ENCODE measurements at places on chromosomes 1 and 21. TPM values are rescaled to one million over a fixed set of nuclear protein-coding genes. Genes with fewer than 3 reads are reported as not detected.

DNA sequence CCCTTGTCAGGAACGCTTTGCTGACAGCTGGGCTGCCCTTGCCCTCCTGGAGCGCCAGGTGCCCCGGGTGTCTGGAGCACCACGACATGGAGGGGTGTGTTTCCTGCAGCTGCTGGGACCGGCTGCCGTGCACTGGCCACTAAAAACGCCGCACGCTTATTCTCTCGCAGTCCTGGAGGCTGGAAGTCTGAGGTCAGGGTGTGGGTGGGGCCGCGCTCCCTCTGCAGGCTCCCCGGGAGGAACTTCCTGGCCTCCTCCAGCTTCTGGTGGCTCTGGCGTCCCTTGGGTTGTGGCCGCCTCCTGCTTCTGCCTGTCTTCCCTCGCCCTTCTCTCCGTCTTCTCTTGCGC lies 28.0 kb upstream of the PLCH2 start:
- DNase-seq, result no peak

DNA sequence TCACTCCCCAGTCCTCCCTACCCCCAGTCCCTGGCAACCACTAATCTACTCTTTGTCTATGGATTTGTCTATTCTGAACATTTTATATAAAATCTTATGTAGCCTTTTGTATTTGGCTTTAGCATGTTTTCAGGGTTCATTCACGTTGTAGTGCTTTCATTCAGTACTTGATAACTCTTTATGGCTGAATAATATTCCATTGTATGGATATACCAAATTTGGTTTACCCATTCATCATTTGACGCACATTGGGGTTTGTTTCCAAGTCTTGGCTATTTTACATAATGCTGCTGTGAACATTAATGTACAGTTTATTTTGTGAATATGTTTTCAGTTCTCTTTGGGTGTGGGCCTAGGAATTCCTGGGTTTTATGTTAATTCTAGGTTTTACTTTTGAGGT lies 2.6 kb downstream of the KDM1A start:
- no peak for DNase-seq

GRCh38 chr21:41832596-41833496 lies 46.3 kb downstream of the PRDM15 start:
- no peak for DNase-seq

DNA sequence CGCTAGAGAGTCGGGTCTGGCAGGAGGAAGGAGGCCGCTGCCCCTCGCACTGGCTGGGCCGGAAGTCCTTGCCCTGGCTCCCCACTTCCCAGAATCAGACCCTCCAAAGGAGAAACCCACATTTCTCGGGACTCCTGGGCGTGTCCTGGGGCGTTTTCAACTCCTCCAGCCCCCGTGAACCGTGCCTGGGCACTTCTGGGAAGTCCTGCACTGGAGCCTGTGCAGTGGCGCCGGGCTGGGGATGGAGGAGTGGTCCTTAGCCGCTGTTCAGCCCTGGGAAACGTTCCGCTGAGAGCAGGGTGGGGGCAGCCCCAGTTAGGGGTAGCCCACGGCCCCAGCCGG lies 3.0 kb downstream of the IGSF21 start:
- no peak for DNase-seq

DNA sequence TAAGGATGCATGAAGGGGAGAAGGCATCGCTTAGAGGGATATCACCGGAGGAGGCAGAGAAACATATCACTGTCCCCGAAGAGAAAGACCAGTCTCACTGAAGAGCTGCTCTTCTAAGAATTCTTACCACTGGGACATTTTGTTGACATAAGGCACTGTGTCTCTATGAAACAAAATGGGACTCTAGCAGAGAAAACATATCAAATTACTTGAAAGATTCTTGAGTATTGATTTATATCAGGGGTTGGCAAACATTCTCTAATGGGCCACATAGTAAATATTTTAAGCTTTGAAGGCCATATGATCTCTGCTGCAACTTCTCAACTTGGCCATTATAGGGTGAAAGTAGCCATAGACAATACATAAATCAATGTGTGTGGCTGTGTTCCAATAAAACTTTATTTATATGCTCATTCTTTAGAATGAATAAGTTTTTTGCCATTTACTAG lies 41.0 kb upstream of the GREM2 start:
- DNase-seq, result no peak

- DNase-seq, result no peak
Measured at GRCh38 chr1:56535362-56535761, 44.0 kb downstream of the PLPP3 start.

DNA sequence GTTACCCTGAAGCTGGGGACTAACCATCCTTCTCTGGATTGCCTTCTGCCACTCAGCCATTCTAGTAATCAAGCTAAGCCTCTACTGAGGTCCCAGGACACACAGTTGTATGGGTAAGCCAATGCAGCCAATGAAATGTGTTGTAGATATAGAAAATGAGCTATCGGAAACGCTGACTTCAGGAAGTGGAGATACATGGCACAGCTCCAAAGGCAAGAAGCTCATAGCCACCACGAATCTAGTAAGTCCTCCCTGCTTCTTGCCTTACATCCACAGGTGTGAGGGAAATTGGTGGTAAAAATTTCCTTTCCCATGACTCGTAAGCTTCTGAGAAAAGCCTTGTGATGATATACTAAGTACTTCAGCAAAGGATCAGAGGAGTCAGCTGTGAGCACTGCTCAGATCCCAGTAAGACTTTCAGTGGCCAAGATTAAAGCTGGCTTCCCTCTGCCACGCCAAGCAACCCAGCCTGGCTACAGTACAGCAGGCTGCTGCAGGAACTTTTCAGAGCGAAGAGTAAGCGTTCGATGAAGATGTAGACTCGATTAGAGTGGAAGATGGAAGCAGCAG lies 117.7 kb downstream of the SIM2 start:
- DNase-seq, result no peak

Gene ST6GALNAC5
- 45.6 TPM for total RNA-seq

DNA sequence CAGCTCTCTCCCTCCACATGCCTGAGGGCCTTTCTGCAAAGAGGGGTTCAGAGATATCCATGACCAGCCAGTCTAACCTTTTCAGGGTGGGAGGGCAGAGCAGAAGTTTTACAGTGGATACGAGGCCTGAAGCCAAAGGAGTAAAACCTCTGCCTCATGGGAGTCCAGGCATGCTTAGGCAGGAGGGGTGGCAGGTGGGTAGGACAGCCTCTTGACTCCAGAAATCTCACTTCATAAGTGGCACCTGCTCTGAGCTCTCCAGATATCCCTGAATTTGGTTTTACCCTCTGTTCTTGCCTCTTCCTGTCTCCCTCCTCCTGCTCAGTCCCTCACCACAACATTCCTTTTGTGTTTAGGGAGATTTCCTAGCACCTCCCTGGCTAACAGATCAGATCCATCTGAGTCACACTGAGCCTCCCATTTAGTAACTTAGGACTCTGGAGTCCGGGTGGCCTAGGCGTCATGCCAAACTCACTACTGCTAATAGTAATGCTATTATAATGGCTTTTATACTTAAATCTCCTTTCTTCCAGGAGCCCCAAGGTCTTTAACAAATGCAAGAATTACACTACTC lies 201.0 kb downstream of the HS2ST1 start:
- DNase-seq, result no peak

DNA sequence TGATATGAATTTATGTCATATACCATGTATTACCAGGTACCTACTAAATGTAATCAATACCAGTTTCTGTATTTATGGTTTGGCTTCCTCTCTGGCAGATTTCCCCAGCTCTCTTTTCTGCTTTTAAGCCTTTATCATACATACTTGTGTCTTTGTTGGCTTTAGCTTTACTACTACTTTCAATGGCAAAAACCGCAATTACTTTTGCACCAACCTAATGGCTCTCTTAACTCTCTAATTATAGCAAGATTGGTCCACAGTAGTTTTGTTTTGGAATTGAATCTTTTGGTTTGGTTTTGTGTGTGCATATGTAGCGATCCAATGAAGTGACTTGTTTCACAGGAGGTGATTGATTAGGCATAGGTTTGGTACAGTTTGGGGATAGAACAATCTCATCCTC lies 93.6 kb downstream of the ATG4C start:
- no peak for DNase-seq

DNA sequence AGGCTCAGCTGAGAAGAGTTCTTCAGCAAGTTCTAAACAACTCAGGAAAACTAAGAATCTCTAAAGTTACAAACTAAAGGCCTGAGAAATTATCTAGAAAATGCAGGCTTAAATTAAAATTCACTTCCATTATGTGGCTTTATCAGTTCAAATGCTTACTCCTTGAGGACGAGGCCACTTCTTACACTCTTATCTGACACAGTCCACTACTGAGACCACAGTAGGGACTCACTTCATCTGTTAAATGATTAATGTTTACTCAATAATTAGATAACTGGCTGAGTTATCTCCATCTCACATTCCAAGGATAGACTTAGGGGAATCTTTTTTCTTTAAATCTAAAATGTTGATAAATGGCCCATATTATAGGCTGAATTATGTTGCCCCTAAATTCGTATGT lies 1.6 kb downstream of the C1orf141 start:
- no peak for DNase-seq

GRCh38 chr1:15341634-15342407 lies 67.9 kb upstream of the EFHD2 start:
- DNase-seq, result no peak

Gene FCRL6
- total RNA-seq, result not detected

- DNase-seq, result no peak
Measured at GRCh38 chr1:201488830-201489589, 17.9 kb downstream of the CSRP1 start.

DNA sequence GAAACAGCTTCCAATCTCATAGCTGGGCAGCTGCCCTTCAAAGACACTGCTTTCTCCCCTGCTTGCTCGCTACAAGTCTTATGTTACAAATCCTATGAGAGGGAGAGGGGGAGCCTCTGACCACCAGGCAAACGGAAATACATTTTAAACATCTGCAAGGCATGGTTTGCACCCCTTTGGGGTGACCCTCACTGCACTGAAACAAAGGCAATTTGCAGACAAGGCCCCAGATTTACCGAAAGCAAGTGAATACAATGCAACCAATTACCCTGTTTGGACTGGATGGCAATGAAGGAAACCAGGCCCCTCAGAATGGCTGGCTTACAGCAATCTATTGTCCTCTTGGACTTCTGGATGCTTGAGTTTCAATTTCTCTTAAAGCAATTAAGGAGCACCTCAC lies 11.8 kb upstream of the ATP13A2 start:
- no peak for DNase-seq

GRCh38 chr1:184289825-184290550 lies 96.8 kb upstream of the C1orf21 start:
- DNase-seq, result no peak

Gene IVL
- total RNA-seq, result not detected

- DNase-seq, result no peak
Measured at GRCh38 chr1:176436251-176436650, 26.7 kb upstream of the PAPPA2 start.

- no peak for DNase-seq
Measured at GRCh38 chr1:173421286-173421685, 55.8 kb upstream of the PRDX6 start.

DNA sequence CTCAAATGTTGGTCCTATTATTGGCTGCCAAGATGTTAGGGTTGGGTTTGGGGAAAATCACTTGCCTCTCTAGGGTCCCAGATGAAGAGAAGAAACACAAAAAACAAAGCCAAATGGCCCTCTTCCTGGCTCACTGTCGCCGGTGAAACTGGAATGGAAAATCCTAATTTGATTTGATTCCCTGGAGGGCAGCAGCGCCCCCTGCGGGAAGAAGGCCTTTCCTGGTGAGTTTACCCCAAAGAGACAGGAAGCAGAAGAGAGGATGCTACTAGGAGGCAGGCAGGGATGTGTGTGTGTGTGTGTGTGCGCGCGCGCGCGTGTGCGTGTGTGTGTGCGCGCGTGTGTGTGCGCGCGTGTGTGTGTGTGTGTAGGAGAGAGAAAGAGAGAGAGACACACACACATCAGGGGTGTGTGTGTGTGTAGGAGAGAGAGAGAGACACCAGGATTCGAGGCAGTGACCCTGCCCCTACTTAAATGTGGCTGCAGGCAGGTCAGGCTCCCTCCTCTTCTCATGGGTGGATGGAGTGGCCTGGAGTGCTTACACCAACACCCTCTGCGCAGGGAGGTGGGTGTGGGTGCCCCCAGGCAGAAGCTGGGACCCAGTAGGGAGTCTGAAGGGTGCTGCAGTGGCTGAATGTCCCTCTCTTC lies 3.1 kb upstream of the SELENON start:
- peak; percentile 94 for DNase-seq

- DNase-seq, result no peak
Measured at GRCh38 chr1:60762911-60763310, 319.4 kb upstream of the NFIA start.

GRCh38 chr21:45138199-45139002 lies 64.0 kb downstream of the ADARB1 start:
- DNase-seq, result peak; percentile 80

Gene ATAD3C
- total RNA-seq, result 0.41 TPM

DNA sequence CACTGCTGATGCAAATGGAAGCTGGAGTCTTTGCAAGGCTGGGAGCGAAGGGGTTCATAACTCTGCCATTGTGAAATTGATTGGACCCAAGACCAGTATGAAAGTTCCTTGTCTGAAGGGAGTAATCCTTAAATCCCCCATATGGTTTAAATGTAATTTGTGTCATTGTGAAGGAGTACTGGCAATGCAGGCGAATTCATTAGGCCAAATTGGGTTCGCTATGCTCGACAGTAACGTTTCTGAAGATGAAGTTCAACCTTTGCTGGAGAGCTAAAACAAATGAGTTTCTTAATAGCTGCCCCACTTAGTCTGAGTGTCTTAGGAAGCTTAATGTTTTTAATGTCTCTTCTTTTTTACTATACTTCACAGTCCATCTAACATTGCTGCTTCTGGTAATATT lies 27.5 kb downstream of the PGM1 start:
- DNase-seq, result no peak

GRCh38 chr1:31621847-31622730 lies 4.6 kb downstream of the HCRTR1 start:
- DNase-seq, result no peak

Gene HIVEP3
- 1.2 TPM for total RNA-seq

GRCh38 chr1:9413071-9413876 lies 120.6 kb downstream of the SPSB1 start:
- DNase-seq, result no peak

GRCh38 chr1:45512641-45513054 lies 9.0 kb downstream of the PRDX1 start:
- DNase-seq, result peak; percentile 57

GRCh38 chr1:11727119-11727518 lies 8.8 kb upstream of the AGTRAP start:
- DNase-seq, result no peak

- peak; percentile 68 for DNase-seq
Measured at GRCh38 chr1:225911191-225912130, 12.6 kb downstream of the PYCR2 start.

DNA sequence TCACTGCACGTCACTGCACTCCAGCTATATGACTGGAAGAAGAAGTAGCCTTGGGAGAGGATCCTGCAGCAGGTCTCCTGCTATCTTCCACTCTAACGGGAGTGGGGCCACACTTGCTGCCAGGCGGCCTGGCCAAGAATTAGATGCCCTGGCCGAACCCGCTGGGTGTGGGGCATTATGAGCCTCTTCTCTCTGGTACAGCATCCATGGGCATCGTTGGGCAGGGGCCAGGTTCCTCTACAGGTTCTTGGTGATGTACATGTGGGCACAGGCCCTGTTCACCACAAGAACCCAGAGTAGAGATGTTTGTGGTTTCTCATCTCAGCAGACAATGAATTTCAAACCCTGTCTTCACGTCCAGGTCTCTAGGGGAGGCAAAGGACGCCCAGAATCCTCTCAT lies 370.5 kb downstream of the NPHP4 start:
- no peak for DNase-seq

Gene RYR2
- 0.07 TPM for total RNA-seq
